Heart left ventricle (tissue), 16 donors: ENCODE measurements at places on chromosomes 5 and 9. TPM values are rescaled to one million over a fixed set of nuclear protein-coding genes. Genes with fewer than 3 reads are reported as not detected.

- no peak for DNase-seq
These were observed 213.8 kb downstream of the FAM114A2 start for GRCh38 chr5:153824909-153825308.

DNA sequence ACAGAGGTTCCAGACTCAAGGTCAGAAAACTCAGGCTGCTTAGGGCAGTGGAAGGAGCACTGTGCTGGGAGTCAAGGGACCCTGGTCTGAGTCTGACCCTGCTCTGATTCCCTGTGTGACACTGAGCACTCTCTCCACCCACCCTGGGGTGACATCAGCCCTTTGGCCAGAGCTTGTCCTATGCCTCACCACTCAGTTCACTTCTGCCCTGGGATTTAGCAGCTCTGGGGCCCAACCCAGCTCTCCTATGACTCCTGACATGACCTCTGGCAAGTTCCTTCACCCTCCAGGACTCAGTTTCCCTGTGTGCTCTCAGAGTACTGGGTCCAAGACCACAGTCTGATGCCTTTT lies 63.9 kb downstream of the FAM114A2 start:
- no peak for DNase-seq

DNA sequence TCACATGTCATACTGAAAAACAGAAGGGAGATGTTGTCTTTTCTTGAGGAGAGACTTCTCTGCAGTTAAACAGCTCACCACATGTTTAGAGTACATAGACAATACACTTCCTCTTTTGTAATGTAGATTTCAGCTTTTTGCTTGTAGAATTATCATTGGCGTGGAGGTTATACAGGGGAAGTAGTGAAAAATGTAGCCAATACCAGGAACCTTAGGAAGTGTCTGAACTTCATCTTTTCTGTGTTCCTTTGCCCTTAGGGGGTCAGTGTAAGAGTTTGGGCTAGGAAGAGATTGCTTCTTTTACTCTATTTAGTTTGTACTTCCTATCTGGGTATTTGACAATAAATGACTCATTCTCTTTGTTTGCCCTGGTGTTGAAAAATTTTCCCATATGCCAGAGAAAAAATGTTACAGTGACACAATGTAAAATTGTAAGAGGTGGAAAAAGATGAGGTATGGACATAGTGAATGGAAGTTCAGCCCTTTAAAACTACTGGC lies 21.0 kb upstream of the CDKN2B start:
- no peak for DNase-seq

DNA sequence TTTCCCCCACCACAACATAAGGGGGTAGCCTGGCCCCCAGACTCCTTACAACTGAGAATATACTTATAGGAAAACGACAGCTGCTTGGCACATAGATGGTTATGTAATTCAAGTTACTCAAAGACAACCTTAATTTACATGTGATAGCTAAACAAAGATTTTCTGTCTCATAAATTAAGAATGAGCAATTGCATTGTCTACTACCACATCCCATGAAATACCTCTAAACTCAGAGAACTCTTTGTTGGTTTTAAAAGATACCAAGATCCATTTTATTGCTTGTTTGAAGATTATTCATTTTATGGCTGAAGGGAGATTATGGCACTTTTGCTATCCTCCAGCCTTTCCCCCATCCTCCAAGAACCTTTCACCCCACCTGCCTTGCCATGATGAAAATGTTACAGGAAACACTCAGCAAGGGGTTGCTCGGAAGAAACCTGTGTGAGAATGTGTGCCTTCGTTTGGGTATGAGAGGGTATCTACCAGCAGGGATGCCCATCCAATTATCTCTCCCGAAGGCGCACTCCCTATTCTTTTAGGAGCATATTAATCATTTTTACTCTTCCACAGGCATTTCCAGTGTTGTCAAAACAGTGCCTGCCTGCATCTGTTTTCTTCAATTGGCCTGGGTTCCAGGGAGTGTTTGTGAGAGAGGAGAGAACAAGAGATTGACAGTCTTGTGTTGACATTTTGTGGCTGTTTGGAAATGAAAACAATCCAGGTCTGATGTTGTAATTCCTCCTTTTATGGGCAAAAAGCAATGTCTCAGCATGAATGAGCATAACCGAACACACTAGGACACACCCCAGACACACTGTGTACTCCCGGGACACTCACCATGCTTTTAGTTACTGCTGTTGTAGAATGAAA lies 208.0 kb upstream of the ANKRD55 start:
- DNase-seq = no peak

- DNase-seq = no peak
These were observed 89.4 kb downstream of the ZNF474 start for GRCh38 chr5:122218778-122219177.

GRCh38 chr5:153122403-153122802 lies 368.1 kb upstream of the GRIA1 start:
- no peak for DNase-seq

DNA sequence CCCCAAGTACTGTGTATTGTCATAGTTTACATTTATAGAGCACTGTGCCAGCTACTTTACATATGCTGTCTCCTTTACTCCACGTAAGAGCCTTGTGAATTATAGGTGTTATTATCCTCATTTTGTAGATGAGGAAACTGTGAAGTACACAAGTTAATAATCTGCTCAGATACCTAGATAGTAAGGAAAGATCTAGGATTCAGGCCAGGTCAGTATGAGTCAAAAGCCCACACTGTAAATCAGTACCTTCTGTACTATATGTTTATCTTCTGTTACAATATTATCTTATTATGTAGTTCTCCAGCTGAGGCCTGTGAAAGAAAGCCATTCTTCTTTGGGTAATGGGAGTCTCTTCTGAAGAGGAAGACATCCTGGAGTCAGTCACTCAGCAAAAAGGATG lies 72.4 kb upstream of the TLX3 start:
- DNase-seq = no peak

DNA sequence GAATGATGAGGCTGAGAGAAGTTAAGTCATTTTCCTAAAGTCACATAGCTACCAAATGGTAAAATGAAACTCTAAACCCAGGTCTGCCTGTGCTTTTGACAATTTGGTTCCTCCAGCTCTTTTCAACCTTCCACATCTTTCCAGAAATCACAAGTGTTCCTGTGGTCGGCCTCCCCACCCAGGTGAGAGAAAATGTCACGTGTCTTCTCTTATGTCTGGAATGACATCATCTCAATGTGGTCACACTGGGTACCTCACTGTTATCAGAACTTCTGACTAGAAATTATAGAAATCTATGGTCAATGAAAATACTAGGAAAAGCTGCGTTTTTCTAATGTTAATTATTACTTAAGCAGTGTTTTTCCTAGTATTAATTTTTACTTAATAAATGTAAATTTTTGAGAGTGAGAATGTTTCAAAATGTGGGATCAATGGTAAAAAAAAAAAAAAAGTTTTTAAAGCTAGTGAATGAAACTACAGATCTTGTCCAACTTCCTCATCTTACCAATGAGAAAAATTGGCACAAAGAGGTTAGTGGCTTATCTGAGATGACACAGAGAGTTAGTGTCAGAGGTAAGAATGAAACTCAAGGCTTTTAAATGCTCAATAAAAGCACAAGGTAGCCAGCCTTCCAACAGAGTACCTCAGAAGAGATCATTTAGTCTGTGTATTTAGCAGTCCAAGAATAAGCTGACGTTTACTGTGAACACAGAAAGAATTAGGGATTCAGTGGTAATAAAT lies 228.7 kb upstream of the NR4A3 start:
- DNase-seq = no peak

GRCh38 chr9:133064241-133065069 lies 2.7 kb downstream of the CEL start:
- DNase-seq = no peak

- DNase-seq = no peak
These were observed 14.8 kb upstream of the CEMIP2 start for GRCh38 chr9:71783120-71783523.

GRCh38 chr9:5004481-5004880 lies 19.4 kb downstream of the JAK2 start:
- DNase-seq = no peak

- no peak for DNase-seq
These were observed 78.6 kb upstream of the MPDZ start for GRCh38 chr9:13358128-13358527.

GRCh38 chr5:128763321-128763720 lies 202.0 kb upstream of the SLC27A6 start:
- DNase-seq = no peak

- no peak for DNase-seq
These were observed 563.3 kb downstream of the IRX1 start for GRCh38 chr5:4158750-4159447.

GRCh38 chr5:128376577-128376976 lies 161.5 kb downstream of the FBN2 start:
- no peak for DNase-seq

DNA sequence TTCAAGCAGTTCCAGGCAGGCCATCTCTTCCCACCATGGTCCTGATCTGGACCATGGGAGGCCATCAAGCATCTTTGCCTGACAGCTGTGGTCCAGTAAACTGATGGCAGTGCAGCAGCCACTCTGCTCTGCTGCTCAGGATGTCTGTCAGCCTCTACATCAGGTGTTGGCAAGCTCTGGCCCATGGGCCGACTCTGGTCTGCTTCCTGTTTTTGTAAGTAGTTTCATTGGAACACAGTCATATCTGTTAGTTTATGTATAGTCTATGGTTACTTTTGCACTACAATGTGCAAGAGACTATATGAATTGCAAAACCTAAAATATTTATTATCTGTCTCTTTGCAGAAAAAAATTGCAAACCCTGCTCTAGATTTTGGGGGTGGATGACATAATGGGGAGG lies 225.0 kb downstream of the KCTD16 start:
- DNase-seq = no peak

DNA sequence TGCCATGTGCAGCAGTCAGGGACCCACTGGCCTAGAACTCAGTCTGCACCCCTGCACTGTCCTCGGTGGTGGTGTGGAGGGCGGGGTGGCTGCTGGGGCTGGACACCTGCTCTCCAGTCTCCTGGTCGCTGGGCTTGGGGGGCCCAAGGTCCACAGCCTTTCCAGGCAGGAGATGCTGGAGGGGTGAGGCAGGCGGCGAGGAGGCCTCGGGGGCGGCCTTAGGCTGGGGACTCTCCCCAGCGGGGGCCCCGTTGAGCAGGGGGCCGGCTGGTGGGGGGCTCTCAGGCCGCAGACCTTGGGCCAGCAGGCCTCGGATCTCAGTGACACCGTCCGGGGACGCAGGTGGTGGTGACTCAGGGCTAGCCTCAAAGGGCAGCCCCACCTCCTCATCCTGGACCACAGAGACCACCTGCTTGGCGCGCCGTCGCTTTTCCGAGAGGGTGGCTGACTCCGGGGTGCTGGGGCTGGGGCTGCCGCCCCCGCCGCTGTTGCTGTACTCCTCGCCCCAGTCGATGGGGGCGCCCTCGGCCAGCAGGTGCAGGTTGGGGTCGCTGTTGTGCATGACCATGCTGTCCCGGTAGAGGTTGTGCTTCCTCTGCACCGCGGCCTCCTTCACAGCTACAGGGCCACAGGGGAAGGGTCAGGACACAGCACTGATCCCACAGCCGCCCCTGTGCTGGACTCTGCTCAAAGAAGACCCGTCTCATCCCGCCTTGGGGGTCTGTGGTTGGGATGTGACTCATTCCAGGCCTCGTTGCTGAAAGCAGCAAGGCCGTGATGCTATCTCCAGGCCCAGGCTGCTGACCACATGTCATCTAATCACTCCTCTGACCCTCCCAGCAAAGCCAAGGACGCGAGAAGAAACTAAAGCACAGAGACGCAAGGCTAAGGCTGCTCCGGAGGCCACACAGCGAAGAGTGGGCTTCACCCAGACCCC lies 55.8 kb downstream of the LRSAM1 start:
- no peak for DNase-seq

DNA sequence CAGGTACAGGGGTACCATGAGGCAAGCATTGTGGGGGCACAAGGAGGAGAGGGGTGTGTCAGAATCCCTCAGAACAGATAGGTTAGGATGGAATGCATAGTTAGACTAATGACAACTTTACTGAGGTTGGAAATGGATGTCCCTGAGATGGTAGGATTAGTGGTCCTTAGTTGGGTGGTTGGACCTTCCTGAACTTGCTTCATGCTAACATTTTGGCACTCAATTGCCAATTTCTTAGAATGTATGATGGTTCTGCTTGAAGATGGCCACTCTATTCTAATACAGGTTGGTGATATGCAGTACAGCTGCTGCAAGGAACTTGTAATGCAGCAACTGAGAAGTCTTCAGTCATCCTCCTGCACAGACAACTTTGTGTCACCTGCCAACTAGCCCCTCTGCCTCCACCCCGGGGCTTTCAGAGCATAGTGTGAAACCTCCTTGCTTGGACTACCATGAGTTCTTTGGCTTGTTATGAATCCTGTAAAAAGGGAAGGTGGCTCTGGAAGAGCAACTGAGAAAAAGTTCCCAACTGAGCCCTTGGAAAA lies 5.4 kb downstream of the CCNI2 start:
- DNase-seq = no peak

DNA sequence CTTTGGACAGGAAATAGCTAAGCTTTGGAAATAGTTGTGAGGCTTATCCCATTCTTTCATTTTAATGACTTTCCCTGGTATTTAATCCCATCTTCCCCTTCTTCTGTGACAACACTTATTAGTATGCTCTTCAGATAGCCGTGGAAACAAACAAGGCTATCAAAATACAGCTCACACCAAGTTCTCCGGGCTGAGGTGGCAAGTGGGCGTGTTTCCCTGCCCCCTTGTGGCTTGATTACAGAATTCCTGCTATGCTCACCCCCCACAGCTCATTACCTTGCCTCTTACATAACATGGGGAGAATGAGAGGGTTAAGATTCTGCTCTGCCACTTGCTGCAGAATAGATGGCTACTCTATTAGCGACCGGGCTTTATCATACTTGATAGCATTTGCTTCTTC lies 437.1 kb upstream of the TLE4 start:
- DNase-seq = no peak

- no peak for DNase-seq
These were observed 100.6 kb upstream of the TARS1 start for GRCh38 chr5:33340195-33340594.

DNA sequence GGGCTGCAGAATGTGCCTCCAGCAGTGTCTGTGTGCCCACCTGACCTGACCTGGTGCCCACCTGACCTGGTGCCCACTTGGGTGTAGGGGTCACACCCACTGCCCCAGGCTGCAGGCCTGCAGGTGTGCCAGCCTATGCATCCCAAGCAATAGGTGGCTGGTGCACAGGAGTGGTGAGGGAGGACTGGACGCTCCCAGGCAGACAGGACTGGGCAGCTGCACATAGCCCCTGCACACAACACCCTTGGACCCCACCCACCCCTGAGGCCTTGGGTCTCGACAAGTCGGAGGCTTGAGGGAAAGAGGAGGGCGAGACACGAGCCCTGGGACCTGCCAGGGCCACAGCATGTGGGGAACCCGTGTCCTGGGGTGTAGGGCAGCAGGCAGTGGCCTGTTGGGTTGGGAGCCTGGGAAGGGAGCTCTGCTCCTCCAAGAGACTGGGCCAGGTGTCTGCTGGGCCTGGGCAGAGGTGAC lies 10.8 kb upstream of the NRARP start:
- DNase-seq = no peak

- no peak for DNase-seq
These were observed 589.9 kb downstream of the ZNF608 start for GRCh38 chr5:124156415-124156996.

Gene NEUROG1
- not detected for total RNA-seq

Gene IL5
- not detected for total RNA-seq

Gene ZNF354C
- 4.8 TPM for total RNA-seq

Gene STOM
- 239 TPM for total RNA-seq

Gene GLE1
- 19.9 TPM for total RNA-seq

Gene OR1L6
- total RNA-seq = not detected

Gene ARID3C
- total RNA-seq = not detected

Gene PCDHB12
- 1.3 TPM for total RNA-seq

Gene LMX1B
- total RNA-seq = 1.1 TPM

Gene GLRA1
- not detected for total RNA-seq

Gene CORO2A
- total RNA-seq = 0.09 TPM
